CD4-positive, alpha-beta T cell treated with Interleukin-4 for 4 hours (primary cell): ENCODE measurements at places on chromosomes 2 and 18.
A peak's percentile ranks its signal among the peaks of the same experiment; 100 is the strongest.

- DNase-seq, result peak; percentile 56
These were observed 159.6 kb downstream of the LDLRAD4 start for GRCh38 chr18:13378150-13378549.

- DNase-seq, result peak; percentile 48
These were observed 9.5 kb downstream of the RTTN start for GRCh38 chr18:70195852-70196434.

DNA sequence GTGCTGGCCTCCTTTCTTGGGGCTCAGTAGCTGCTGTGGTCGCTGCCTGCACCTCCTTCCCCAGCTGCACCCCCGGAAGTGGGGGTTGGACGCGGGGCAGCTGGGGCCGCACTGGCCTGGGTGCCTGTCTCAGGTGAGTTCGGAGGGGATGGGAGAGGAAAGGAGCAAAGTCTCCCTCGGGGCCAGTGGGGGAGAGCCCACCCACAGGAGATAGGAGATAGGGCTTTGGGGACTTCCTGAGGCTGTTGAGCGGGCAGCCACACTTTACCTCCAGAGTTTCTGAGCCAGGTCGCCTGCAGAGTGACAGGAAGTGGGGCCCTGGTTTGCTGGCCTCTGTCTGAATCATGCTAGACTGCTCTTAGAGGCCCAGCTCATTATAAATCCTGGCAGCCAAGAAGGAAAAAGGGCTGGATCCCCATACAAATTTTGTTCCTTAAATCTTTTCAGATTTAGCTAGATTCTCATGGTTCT lies 8.1 kb downstream of the MBP start:
- DNase-seq, result peak; percentile 57

GRCh38 chr18:2914185-2914880 lies 67.5 kb downstream of the EMILIN2 start:
- no peak for DNase-seq

DNA sequence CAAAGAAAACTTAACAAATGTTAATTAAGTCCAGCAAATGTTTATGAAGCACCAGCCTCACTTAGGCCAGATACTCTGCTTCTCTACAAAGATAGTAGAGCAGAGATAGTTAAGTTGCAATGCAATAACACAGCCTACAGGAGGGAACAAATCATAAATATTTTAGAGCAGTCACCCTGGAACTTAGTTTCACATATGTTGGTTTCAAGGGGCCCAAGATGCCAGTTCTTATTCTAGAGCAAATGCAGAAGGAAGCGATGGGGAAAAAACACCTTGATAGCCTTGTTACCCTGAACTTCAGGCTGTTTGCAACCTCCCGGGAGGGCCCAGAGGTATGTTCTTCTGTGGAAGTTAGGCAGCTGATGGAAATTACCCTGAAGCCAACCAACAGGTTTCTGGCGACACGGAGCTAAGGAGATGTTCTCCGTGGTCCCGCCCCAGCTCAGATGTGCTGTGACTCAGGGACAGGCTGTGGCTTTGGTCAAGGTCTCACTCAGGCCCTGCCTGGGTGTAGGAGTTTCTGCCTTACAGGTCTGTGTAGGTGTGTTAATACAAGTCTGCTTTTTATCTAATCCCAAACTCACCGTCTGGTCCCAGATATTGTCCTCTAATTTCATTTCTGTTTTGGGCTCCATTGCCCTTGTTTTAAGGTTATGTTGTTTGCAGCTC lies 3.8 kb downstream of the CTIF start:
- DNase-seq, result no peak

- DNase-seq, result no peak
These were observed 266.2 kb downstream of the TMX3 start for GRCh38 chr18:68448736-68449135.

- DNase-seq, result no peak
These were observed 746.0 kb downstream of the METTL4 start for GRCh38 chr18:1825296-1825695.

- no peak for DNase-seq
These were observed 184.0 kb downstream of the TMEM18 start for GRCh38 chr2:493228-493627.

DNA sequence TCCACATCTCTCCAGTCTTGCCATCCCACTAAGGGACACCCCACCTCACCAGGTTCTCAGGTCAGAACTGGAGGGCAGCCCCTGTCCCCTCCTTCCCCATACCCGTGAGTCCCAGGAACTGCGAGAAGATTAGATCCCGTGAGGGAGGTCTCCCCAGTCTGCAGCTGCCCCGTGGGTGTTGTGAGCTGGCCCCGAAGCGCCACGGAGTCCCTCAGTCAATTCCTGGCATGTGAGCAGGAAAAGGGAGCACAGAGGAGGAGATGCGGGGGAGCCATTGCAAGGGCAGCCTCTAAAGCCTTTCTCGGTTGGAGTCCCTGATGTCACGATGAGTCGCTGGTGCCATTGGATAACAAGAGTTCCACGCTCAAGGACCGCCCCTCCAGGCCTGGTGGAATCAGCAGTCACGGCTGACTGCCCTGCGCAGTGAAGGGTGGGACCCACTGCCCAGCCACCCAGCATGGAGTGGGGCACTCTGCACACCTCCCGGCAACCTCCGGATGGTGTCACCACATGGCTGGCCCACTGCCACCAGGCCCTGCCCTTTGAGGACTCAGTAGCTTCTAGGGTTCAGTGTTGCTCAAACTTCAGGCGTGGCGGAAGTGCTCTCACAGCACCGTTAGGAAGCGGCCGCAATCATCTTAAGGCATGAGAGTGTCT lies 434.9 kb upstream of the MYT1L start:
- no peak for DNase-seq

- DNase-seq, result no peak
These were observed 116.7 kb upstream of the MGAT5 start for GRCh38 chr2:134137182-134137611.

- DNase-seq, result no peak
These were observed 30.9 kb upstream of the KCMF1 start for GRCh38 chr2:84940088-84940470.

- no peak for DNase-seq
These were observed 399.9 kb downstream of the MEIS1 start for GRCh38 chr2:66834859-66835258.

GRCh38 chr2:220785178-220785577 lies 786.9 kb downstream of the EPHA4 start:
- no peak for DNase-seq

GRCh38 chr2:170493426-170494097 lies 221.6 kb upstream of the SP5 start:
- no peak for DNase-seq

DNA sequence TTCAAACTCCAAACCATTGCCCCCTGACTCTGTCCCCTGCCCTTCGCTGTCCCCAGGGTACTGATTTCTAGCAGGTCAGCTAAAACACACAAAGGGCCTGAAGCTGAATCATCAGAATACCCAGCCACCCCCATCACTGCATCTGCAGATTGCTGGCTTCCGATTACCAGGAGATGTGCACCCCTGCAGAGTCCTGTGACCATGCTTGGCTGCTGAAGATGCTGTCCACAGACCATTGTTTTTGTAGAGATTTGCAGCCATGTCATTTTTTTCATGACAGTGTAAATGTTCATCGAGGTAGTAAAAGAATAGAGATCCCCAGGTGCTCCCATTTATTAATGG lies 463.3 kb downstream of the STK39 start:
- no peak for DNase-seq

- peak; percentile 44 for DNase-seq
These were observed 1.7 kb upstream of the SMAD7 start for GRCh38 chr18:48952287-48953103.

DNA sequence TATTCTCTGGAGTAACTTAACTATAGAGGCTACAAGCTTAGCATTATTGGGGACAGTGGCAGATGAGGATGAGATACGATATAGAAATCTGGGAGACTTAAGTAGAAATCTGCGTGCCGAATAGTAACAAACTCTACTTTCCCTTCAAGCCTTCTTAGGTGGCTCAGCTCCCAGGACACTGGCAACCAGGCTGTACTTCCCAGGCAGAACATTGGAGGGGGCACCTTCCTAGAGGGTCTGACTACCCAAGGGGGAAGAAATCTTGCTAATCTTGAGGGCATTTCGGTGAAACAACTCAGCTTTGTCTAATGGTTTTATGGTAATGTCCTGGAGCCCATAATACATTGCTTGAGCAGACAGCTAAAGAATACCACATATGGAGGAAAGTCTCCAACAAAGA lies 126.2 kb upstream of the DTNA start:
- no peak for DNase-seq

DNA sequence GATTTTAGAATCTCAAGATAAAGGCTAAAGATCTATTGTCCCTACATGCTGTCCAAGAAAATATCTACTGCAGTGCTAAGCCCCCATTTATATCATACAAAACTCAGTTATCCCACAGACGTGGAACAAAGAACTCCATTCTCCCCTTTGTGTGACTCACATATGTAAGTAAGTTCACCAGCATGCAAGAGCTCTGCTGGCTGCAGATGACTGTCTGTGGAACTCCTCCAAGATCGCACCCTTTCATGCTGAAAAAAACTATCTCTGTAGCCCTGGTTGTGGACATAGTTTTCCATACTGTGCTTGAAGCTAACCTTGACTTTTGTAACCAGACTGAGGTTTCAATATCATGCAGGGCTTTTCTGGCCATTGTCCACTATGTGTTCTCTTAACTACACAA lies 207.1 kb downstream of the ZNF521 start:
- no peak for DNase-seq

GRCh38 chr2:36582951-36583350 lies 15.0 kb downstream of the FEZ2 start:
- DNase-seq, result no peak

- DNase-seq, result peak; percentile 21
These were observed 57.2 kb downstream of the MAP4K3 start for GRCh38 chr2:39379643-39380524.

DNA sequence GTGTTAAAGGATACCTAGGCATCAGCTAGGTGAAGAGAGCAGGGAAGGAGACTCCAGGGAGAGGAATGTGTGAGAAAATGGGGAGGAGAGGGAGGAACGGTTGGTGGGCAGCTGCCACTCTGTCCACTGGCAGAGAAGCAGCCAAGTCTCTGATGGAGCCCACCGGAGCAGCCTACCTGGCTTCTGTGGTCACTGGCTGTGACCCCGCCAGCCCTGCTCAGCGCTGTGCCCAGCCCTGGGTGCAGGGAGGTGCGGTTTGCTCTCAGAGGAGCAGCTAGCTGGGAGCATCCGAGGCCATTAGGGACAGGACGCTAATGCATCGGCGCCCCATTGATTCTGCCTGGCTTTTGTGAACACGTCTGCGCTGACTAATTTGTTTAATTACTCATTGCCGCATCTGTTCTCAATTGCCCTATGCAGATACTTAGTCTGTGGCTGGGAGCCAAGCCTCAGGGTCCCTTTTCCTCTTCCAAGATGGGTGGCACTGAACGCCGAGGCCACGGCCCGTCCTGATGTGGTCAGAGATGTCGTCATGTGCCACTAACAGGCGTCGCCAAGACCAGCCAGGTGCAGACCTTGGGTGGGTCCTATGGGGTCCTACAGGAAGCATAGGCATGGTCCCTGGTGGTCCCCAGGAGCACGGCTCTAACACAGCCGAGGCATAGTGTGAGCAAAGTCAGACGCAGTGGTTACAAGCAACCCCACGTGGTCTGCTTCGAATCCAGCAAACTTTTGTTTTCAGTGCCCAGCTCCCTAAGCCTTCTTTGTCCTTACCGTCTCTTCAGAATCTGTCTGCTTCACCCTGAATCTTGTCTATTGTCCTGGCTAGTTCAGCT lies 82.0 kb downstream of the RRM2 start:
- DNase-seq, result no peak

GRCh38 chr2:235614900-235615712 lies 121.3 kb downstream of the AGAP1 start:
- DNase-seq, result no peak

- no peak for DNase-seq
These were observed 123.5 kb downstream of the PRKRA start for GRCh38 chr2:178327516-178327915.

- DNase-seq, result no peak
These were observed 529.2 kb upstream of the ID2 start for GRCh38 chr2:8152392-8153257.

DNA sequence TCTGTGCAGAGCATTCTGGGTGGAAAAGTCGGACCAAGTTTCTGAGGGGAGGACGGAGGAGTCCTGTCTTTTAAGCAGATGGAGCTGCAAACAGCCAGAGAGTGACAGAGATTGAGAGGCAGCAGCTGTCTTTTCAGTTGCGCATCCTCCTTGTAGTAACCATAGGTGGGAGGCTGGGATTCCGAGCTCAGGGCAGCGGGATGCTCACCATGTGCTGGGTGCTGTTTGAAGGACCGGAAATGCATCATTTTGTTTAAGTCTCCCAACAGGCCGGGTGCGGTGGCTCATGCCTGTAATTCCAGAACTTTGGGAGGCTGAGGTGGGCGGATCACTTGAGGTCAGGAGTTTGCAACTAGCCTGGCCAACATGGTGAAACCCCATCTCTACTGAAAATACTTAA lies 93.4 kb downstream of the AGAP1 start:
- DNase-seq, result no peak

- no peak for DNase-seq
These were observed 144.2 kb downstream of the RNF144A start for GRCh38 chr2:7061450-7061789.

DNA sequence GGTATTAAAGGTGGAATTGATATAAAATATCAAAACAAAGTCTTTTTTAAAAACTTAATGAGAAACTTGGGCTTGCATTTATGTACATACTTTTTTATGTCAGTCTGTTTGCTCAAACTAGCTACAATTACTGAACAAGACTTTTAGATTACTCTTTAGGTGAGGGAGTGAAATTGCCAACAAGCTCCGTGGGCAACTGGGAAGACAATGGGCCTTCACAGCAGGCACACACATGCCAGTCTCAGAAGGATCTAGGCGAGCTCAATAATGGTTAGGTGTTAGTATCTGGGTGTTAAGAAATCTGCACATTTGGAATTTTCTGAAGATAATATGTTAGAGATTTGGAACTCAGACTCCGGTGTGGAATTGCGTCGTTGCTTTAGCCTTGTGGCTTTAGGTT lies 23.0 kb upstream of the MAL start:
- no peak for DNase-seq

GRCh38 chr2:71746946-71747501 lies 293.7 kb downstream of the DYSF start:
- DNase-seq, result no peak

DNA sequence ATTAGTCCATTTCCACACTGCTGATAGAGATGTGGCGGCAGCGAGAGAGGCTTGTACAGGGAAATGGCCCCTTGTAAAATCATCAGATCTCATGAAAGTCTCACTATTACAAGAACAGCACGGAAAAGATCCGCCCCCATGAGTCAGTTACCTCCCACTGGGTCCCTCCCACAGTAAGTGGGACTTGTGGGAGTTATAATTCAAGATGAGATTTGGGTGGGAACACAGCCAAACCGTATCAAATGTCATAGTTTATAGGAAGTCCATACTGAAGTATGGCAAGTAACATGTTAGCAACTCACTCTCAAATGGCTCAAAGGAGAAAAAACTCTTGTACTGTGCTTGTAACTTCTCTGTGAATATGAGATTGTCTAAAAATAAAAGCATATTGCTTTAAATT lies 56.1 kb downstream of the FARP2 start:
- DNase-seq, result no peak

DNA sequence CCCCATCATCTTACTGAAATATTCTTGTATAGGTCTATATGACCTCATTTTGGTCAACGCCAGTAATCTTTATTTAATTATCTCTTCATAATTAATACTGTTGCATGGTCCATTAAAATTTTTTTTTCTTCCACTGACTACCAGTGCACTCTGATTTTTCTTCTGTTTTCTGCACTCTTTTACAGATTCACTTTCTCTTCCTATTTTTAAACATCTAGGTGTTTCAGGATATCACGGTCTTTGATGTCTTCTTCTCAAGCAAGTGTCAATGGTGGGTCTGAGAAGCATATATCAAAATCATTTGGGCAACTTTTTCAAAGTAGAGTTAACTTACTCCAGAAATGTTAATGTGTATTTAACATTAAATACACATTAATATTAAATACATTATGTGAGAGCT lies 51.4 kb downstream of the CCDC141 start:
- no peak for DNase-seq

- DNase-seq, result no peak
These were observed 148.8 kb downstream of the WDSUB1 start for GRCh38 chr2:159137511-159138241.
